NCI-H1417 (cell line): ENCODE measurements at places on chromosomes 12 and 14.

- DNase-seq = no peak
Observed at GRCh38 chr14:35353409-35354172, 51.0 kb downstream of the NFKBIA start.

DNA sequence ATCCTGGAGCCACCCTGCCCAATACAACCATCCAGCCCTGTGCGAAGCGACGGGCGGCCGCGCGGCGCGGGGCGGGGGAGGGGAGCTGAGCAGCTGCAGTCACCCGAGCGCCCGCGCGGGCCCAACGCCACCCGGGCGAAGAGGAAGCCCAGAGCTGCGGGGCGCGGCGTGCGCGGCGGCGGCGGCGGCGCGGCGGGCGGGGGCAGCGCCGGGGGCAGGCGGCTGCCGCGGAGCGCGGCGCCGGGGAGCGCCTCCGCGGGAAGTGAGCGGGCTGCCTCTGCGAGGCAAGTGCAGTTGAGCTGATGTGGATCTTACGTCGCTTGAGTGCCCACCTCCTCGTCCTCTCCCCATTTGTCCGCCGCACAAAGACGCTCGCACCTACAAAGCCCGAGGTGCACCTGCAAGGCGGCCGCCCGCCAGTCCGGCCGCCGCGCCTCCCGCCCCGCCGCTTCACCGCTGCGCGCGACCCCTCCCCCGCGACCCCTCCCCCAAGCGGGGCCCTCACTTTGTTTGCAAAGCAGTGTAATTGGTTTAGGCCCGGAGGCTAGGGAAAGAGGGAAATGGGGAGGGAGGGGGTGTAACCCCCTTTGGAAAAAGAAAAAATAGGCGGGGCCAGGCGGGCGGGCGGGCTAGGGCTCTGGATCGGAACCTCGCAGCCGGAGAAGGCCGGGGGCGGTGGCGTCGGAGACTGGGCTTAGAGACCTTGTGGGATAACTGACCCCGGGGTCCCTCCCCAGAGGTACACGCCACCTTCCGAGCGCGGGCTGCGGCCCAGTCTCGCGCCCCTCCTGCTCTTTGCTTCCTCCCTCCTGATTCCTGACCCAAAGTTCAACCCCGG lies at the start of the genes FOXA1 and TTC6:
FOXA1 (minus strand) TSS at position 279 of the 838 bp plus-strand sequence; CDS start at position 2, 277 bp downstream.
TTC6 (plus strand) TSS at position 659 of the 838 bp plus-strand sequence. CDS start 26,436 bp downstream, outside the sequence.
- DNase-seq = peak; percentile 98

DNA sequence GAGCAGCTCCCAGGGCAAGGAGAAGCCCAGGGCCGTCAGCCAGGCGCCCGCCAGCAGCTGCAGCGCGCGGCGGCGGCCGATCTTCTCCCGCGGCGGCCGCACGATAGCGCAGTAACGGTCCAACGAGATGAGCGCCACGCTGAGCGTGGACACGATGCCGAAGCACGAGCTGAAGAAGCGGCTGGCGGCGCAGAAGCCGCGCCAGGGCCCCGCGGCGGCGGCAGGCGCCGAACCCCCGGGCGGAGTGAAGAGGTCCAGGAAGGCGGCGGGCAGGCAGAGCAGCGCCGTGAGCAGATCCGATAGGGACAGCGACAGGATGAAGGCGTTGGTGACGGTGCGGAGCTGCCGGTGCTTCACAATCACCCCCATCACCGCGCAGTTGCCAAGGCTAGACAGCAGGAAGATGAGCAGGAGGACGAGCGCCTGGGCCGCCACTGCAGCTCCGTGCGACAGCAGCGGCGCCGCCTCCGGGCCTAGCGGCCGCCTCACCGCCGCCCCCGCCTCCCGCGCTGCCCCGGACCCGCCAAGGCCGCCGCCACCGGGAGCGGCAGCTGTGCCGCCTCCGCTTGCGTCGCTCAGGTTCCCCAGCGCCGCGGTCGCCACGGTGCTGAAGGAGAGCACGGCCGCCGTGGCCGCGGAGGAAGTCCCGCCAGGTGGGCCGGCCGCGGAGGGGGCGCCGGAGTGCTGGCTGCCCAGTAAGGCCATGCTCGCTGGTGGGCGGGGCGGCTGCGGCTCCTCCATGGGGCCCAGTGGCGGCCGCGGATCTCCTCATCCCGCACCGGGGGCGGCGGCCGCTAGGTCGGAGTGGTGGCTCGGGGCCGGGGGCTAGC lies 479 bp downstream of the GPR135 start:
- peak; percentile 83 for DNase-seq

- DNase-seq = peak; percentile 76
Observed at GRCh38 chr12:54251667-54252284, 28.1 kb downstream of the CBX5 start.

DNA sequence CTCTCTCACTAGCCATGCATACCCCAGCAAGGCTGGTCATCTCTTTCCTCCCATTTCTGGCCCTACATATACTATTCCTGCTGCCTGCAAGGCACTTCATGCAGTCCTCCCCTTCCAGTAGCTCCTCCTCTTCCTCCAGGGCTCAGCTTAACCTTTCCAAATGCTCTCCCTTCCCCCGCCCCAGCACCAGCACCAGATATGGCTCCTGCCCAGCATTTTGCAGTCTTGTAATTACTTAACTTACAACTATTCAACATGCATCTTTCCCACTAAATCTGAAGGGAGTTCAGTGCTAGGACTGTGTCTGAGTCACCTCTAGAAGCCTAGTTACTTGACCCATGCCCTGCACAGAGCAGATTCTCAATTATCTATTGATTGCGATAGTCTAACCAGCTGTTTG lies 1.8 kb upstream of the FBXO21 start:
- DNase-seq = no peak

DNA sequence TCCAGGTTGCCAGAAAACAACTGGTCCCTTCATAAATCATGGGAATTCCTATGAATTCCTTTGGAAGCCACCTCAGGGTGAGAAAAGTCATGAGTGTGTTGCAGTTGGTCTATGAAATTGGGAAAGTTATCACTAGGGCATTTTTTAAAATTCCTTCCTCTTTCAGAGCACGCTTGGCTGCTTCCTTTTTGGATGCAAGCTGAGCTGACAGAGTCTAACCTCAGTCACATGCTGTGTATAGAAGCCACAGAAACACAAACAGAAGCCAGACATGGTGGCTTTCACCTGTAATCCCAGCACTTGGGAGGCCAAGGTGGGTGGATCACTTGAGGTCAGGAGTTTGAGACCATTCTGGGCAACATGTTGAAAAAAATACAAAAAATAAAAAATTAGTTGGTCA lies 21.7 kb upstream of the HELB start:
- DNase-seq = no peak

GRCh38 chr12:26052652-26053051 lies 72.2 kb downstream of the BHLHE41 start:
- DNase-seq = no peak

DNA sequence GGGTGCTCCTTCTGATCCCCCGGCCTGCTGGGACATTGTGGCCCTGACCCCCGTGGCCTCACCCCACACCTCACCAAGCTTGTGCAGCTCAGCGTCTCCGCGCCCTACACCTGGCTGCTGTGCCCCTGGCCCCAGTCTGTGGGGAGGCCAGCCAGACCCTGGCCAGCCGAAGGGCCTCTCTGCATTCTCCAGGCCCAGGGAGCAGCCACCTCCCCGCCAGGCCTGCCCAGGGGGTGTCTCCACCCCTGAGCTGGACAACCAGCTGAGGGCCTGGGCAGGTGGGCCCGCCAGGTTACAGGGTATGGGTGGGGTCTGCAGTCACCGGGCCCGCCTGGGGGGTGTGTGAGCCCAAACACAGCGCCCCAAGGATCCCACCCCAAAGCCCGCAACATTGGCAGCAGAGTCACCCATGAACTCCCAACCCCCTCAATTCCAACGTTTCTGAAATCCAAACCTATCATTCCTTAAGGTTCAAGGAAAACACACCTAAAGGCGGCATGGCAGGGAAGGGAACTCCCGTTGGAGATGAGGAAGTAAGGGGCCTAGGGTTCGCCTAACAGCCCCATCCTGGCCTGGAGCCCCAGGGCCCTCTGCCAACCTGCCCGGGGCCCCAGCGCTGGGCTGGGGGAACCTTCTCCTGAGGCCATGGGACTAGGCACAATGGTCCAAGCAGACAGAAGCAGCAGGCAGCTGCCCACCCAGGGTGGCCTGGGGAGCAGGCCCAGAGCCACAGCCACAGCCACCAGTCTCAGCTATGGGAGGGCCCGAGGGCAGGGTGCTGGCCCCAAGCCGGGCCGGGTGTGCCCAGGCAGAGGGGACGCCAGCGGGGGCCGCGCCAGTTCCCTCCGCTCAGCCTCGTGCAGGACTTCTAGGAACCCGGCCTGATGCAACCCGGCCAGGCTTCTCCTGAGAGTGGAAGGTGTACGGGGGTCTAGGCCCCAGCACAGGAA lies 8.5 kb downstream of the AKT1 start:
- DNase-seq = no peak

DNA sequence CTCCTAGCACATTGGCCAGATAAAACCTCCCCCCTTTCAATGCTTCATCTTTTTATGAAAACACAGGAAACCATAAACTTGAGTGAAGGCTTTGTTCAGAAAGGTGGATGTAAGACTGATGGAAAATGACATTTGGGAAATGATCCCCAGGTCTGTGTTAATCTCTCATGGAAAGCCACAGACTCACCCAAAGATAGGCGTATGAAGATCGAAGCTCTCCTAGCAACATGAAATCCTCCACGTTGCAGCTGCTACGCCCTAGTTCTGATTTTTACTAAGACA lies 63.4 kb upstream of the PTGR2 start:
- DNase-seq = no peak

GRCh38 chr12:124375789-124376175 lies 80.9 kb downstream of the RFLNA start:
- no peak for DNase-seq

DNA sequence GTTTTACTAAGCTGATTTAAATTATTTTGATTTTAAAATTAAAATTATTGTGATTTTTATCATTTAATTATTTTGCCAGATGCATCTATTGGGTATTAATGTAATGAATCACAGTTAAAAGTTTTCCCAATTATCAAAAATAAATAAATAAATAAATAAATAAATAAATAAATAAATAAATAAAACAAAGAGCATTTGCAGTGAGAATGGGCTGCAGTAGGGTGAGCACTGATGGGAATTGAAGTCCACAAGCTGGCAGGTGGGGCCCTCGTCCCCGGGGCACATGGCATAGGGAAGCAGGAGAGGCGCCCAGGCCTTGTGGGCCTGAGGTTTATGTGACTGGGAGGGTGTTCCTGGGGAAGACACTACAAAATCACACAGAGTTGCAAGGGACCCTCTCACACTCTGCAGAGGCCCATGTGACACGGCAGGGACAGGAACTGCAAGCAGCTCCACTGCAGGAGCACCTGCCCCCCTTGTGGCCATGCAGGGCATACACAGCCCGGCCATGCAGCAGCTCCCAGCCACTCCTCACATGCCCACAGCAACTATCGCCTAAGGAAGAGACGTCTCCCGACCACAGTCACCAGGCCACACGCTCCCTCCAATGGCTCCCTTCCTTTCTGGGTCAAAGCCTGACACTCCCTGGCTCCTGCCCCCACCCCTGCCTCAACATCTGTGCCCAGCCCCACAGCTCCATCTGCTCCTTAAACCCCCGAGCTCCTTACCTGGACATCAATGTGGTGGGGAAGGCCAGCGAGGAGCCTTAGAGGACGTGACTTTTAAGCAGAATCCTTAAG lies 256.3 kb upstream of the SFSWAP start:
- DNase-seq = no peak

DNA sequence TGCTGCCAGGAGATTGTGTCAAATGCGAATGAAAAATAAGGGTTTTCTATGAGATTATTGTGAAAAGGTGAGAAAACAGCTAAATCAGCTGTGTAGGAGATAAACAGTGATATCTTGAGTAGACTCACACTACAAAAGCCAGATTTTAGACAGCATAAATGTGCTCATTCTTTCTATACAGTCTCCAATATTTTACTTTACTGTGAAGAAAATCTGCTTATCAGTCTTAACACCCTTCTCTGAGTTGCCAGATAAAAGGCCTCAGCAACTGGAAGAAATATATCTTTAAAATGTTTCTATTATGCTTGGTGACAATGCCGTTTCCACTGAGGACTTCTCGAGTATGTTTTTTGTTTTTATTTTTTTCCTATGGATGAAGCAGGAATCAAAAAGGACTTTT lies 47.0 kb upstream of the PTCSC3 start:
- no peak for DNase-seq

GRCh38 chr12:26031827-26032226 lies 73.3 kb downstream of the RASSF8 start:
- no peak for DNase-seq

DNA sequence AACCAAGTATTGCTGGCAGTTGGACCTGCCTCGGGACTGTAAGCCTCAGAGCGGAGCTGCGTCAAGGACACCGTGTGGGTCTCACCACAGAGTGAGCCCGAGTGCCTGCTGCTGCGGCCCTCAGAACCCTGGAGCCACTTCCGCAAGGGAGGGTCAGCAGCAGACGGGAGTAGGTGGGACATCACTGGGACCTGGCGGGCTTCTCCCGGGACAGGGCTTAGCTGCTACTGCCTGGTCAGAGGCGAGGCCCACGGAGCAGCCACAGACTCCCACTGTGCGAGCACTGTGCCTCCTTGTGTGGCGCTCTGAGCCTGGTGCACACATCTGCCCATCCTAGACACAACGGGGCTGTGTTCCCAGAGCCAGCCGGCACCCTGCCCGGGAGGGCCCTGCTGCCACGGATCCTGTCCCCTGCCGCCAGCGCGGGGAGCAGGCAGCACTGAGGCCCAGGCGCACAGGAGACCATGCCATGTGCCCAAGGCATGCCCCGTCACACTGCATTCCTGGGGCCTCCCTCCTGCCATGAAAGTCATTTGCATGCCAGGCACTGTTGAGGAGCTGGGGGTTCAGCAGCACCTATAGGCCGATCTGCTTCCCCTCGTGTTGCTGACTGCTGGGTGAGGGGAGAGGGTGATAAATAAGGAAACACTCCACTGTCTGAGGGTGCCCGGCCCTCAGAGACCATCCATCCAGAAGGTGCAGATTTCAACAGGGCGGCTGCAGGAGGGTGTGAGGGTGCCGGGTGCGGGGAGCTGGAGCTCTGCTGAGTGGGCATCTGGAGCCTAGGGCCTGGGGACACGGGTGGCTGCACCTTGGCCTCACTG lies 10.0 kb downstream of the HIP1R start:
- no peak for DNase-seq

- peak; percentile 74 for DNase-seq
Observed at GRCh38 chr14:90697577-90698206, 118.5 kb downstream of the TTC7B start.

DNA sequence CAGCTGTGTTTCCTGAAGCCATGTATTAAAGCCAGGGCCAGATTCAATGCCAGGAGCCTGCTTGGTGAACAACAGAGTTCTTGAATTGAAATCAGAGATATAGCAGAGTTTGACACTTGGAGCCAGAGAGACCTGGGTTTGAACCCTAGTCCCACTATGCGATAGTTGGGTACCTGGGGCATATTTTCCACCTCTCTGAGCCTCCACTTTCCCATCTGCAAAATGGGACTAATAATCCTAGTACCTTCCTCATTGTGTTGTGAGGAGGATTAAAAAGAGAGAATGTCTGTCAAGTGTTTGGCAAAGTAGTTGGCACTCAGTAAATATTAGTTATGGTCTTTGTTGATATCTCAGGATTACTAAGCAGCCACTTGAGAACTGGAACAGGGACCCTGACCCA lies 6.0 kb upstream of the HRK start:
- no peak for DNase-seq

- no peak for DNase-seq
Observed at GRCh38 chr12:88300931-88301330, 158.8 kb downstream of the TMTC3 start.

DNA sequence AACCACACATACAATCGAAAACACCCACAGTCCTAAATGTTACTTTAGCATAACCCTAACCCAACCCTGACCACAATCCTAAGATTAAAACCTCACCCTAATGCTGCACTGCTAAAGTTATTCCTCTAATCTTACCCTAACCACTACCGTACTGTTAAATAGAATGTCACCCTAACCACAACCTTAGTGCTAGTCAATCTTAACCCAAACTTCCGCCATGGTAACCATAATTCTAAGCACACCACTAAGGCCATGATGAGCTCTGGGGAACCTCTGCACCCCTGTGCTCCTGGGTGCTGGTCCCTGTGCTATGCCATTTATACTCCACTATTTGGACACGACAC lies 38.0 kb downstream of the LTBP2 start:
- DNase-seq = no peak
